ENCODE measurements at places on chromosomes 1 and 21.

DNA sequence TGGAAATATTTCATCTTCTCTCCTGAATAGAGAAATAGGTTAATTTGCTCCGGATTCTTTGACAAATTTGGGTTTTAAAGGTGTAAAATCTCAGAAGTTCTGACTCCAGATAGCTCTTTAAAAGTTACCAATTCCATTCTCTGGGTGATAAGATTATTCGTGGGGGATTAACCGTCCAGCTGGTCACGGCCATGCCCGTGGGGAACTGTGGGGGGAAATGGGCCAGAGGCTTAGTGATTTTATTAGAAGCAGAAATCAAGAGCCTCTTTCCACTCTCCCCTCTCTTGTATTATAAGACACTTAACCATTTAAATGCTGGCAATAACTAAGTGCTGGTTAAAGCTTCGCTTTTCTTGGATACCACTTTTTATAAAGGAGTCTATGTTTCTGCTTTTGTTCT is 376.4 kb upstream of the KAZN start:
- DNase-seq, result no peak

GRCh38 chr1:94609619-94610018 is 68.1 kb upstream of the F3 start:
- no peak for DNase-seq

- no peak for DNase-seq
These were observed 71.2 kb upstream of the RGL1 start for GRCh38 chr1:183733715-183734114.

DNA sequence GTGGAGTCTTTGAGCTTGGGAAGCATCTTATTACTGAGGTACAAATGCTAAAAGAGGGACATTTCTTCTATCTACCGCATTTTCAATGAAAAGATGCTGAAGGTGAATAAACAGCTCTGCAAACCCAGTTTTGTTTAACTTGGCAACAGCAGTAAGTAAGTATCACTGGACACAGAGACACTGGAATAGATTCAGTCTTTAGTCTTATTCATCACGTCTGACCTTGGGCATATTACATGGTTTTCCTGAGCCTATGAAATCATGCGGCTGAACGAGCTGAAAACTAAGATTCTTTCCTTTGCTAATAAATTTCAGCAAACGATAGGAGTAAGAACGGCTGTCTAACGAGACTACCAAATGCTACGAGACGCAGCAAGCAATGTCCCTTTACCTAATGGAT is 207.4 kb downstream of the GABPA start:
- no peak for DNase-seq

GRCh38 chr1:165356876-165357275 is 361 bp upstream of the LMX1A start:
- DNase-seq, result no peak

DNA sequence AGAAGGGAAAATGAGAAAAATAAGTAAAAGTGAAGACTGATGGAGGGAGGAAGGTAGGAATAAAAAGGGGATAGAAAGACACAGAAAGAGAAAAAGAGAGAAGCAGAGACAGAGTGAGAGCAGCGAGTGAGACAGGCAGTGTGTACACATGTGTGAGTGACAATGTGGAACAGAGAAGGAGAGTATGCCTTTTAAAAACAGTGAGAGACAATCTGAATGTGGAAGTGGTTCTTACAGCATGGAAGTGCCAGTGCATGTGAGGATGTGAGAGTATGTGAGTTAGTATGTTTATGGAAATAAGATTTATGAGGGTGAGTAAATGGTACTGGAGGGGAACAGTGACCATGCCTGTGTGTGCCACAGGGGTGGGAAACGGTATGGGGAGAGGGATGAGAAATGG is 1.2 kb downstream of the NEGR1 start:
- no peak for DNase-seq

DNA sequence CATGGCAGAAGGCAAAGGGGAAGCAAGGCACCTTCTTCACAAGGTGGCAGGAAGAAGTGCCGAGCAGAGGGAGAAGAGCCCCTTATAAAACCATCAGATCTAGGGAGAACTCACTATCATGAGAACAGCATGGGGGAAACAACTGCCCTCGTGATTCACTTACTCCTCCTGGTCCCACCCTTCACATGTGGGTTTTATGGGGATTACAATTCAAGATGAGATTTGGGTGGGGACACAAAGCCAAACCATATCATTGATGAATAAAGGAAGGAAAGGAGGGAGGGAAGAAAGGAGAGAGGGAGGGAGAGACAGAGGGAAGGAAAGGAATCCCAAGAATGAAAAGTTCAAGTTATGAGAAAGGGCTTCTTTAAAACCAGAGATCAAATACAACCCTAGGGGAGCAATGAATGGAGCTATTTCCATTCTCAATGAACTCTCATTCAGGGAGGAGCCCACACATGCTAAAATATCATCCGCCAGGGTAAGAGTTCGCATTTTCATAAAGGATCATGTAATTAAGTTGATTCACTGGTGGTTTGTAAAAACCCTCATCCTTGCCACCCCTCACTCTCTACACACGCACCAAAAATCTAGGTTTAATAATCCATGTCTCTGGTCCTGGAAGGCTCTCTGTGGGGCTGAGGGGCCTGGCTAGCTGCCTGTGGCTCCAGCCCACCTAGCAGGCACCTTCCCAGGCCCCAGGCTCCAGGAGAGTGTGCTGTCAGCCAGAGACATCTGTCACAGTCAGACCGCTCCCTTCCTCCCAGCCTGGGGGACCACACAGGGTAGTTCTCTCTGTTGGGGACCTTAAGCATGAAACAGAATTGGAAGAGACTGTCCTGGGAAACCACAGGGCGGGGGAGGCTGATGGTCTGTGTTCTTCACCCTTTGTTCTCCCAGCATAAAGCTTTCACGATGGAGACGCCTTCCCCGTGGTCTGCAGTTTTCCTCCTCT is 94.0 kb downstream of the CCDC185 start:
- no peak for DNase-seq

- no peak for DNase-seq
These were observed 490.8 kb upstream of the ADGRL4 start for GRCh38 chr1:79497193-79497773.

DNA sequence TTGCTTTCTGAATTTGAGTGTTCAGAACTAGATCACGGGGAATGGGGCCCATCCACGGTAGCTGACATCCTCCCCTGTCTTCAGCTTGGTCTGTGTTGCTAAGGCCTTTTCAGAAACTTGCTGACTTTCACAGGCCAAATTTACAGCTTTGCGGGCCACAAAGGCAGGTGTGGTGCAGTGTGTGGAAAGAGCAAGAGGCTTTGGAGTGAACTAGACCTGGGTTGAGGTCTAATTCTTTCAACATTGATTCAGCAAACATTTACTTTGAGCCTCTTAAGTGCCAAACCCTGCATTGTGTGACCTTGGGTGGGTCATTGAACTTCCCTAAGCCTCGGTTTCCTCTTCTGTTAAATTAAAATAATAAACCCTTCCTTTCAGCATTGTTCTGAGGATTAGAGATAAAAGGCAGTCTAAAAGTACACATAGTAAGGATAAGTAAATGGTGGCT is 24.3 kb downstream of the STPG1 start:
- no peak for DNase-seq

GRCh38 chr1:184340984-184341383 is 45.8 kb upstream of the C1orf21 start:
- no peak for DNase-seq

GRCh38 chr1:59229138-59229537 is 67.8 kb upstream of the FGGY start:
- DNase-seq, result no peak

GRCh38 chr1:93433407-93433961 is 14.4 kb upstream of the FNBP1L start:
- DNase-seq, result no peak

GRCh38 chr1:94804442-94804837 is 15.7 kb upstream of the SLC44A3 start:
- DNase-seq, result no peak

DNA sequence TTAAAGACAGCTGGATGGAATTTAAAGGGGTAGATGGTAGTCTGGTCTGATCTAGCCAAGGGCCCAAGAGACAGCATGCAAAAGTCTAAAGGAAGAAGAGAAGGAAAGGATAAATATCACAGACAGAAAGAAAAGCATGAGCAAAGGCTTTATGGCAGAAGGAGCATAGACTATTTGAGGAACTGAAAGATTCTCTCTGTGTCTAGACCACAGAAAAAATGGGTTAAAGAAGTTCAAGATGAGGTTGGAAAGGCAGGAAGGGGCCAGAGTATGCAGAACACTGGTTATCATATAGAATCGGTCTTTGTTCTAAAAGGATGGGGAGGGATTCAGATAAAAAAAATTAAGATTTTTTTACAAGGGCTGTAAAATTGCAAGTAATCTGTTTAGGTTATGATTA is 136.8 kb upstream of the SGIP1 start:
- no peak for DNase-seq

DNA sequence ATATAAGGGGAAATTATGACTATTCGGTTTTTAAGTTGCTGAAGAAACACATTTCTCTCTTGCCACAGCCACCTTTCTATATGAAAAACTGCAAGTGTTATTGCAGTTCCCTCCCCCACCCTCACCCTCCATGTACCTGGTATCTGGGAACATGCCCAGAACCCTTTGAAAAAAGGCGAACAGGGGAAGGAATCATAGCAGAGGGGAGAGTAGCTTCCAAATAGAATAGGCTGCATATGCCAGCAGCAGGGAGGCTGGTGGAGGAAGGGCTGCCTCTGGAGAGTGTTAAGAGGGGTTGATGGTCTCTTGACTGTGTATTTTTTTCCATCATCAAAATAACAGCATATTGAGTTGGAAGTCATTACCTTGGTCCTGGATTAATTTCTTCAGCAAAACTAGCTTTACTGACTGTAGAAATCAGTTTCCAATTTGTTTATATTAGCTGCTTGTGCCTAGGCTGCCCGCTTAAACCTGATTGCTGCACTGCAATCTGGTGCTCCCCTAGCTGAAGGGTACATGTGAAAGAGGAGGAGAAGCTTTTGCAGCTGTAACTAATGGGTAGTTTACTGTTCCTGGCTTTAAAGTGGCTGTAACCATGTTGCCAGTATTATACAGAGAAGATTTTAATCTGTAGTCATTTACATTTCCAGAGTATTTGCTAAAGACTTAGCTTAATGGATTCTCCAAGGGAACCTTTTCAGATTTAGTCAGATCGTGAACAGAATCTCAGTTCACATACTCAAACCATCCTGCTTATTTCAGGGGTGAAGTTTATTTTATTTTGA is 22.7 kb downstream of the AHCYL1 start:
- DNase-seq, result no peak

- no peak for DNase-seq
These were observed 191.3 kb downstream of the TGFB2 start for GRCh38 chr1:218536296-218536986.

DNA sequence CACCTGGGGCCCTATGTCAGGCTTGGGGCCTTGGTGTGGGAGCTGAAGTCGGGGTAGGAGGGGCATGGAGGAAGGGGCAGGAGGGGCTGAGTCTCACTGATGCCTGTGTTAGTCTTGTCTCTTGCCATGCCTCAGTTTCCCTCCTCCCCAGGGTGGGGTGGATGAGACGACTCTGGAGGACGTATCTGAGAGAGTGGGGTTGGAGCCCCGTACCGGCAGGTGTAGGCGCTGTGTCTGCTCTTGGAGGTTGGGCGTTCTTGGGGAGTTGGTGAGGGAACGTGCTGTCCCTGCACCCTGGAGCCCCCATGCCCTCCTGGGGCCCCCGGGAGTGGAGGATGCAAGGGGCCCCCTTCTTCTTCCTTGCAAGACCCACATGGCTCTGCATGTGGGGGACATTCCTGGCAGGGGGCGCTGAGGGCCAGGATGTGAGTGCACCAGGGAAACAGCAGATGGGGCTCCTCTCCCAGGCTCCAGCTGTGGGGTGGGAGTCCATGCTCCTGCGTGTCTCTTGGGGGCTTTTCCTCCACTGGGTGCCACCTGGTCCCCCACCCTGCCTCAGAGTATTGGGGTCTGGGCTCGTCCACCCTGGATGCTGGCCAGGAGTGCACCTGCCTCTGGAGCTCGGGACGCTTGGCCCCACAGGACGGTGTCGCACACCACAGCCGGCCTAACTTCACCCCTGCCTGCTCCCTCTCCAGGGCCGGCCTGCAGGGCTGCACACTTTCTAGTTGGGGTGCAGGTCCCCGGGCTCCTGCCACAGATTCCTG is 1.4 kb upstream of the TNFRSF14 start:
- DNase-seq, result peak; percentile 57

GRCh38 chr21:38899277-38899947 is 93.7 kb downstream of the ETS2 start:
- no peak for DNase-seq

GRCh38 chr21:38725196-38726157 is 80.3 kb upstream of the ETS2 start:
- no peak for DNase-seq

DNA sequence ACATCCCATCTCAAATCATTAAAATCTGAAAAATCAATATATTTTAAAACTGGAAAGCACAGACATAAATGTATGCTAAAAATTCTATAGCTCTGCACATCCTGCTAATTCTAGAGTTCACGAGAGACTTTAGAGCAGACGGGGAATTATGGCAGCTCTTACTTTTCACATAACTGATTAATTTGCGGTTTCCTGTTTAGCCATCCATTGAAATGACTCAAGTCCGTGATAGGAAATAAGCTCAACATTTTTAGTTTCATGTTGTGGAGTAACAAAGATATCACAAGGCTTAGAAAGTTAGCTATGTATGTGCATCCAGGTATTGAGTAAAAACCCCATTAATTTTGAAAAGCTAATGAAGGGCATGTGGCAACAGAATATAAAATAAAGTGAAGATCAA is 123.2 kb downstream of the SMYD2 start:
- no peak for DNase-seq

DNA sequence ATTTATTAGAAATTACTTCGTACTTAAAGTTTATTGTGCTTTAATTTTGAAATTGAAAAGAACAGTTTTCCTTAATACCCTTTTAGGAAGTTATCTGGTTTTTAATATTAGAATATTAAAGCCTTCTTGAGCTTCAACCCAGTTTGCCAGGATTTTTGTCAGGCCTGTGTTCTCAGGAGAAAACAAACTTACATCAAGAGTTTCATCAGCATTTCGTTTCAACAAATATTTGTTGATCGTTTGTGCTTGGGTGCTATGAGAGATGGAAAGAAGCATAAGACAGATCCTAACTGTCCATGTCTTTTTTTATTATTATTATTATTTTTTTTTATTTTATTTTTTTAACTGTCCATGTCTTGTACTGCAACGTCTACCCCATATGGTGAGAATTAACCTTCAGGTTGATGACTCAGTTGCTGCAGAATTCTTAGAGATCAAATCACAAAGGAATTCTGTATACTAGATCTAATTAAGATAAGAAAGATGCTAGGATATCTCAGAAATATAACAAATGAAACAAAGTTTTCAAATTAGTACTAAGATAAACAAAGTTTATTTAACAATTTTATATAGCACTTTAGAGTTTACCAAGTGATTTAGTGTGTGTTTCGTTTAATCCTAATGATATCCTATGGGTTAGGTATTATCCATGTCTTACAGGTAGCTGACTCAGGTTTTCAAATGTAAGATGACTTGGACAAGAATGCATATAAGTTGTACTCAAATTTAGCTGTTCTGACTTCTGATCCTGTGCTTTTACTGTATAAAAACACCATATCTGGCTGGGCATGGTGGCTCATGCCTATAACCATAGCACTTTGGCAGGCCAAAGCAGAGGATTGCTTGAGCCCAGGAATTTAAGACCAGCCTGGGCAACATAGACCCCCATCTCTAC is 14.3 kb downstream of the FBXO28 start:
- DNase-seq, result no peak

- no peak for DNase-seq
These were observed 152.9 kb upstream of the DAB1 start for GRCh38 chr1:57576756-57577155.

Data from CD4-positive, alpha-beta T cell treated with Interleukin-2 at 100 ng/mL for 4 hours (primary cell).